ENCODE measurements at places on chromosomes 16 and 17.

- no peak for DNase-seq
Observed at GRCh38 chr16:23101012-23101550, 48.2 kb downstream of the USP31 start.

DNA sequence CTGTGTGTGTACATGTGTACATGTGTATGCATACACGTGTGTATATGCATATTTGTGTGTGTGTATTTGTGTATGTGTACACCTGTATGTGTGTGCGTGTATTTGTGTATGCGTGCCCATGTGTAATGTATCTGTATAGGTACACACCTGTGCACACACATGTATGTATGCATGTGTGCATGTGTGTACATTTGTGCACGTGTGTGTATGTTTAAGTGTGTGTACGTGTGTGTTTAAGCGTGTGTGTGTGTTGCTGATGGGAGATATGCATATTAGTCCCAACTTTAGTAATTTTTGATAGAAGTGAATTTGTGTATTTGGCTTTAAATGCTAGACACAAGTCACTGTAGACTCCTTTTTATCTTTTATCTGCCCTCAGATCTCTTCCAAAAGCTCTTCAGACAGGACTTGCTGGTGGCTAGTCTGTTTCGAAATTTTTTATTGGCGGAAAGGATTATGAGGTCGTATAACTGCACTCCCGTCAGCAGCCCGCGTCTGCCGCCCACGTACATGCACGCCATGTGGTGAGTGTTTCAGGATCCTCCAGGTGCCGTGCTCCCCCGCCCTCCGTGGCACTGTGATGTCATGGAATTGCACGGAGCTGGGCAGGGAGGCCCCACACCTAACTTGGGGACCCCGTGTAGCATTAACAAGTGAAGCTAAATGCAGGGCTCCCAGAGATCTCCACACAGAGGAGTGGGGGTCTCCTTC, 168.8 kb upstream of the CHMP6 start:
- DNase-seq = no peak

DNA sequence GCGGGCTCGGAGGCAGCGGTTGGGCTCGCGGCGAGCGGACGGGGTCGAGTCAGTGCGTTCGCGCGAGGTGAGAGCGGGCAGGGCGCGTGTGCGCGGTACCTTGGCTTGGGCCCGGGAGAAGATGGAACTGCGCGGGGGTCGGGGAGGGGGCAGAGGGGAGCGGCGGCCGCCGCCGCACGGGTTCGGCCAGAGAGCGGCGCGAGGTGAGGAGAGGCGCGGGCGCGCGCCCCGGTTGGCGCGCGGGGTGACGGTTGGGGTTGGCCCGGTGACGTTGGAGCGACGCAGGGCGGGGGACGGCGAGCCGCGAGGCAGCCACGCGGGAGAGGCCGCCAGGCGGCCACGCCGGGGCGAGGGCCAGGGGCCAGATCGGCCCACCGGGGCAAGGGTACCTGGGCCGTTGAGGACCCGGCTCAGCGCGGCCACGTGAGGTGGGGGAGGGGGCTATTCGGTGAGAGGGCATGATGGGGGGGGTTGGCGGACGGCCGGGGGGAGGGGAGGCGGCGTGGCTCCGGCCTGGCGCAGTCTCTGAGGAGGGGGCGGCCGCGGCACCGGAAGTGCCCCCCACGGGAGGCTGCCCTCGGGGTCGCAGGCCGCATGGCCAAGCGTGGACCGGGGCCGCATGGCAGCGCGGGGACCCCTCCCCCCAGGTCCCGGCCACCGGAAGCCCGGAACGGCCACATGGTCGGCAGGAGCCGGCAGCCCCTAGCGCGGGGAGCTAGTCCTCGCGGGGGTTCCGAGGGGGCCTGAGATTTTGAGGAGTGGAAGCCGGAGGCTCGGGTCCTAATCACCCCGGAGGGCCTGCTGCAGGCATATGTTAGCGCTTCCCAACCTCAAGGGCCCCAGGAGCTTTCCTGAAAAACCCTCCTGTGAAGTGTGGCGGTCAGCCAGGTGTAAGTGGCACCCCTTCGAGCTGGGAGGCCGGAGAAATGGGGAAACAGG, 527 bp downstream of the EIF5A start:
- DNase-seq = no peak

DNA sequence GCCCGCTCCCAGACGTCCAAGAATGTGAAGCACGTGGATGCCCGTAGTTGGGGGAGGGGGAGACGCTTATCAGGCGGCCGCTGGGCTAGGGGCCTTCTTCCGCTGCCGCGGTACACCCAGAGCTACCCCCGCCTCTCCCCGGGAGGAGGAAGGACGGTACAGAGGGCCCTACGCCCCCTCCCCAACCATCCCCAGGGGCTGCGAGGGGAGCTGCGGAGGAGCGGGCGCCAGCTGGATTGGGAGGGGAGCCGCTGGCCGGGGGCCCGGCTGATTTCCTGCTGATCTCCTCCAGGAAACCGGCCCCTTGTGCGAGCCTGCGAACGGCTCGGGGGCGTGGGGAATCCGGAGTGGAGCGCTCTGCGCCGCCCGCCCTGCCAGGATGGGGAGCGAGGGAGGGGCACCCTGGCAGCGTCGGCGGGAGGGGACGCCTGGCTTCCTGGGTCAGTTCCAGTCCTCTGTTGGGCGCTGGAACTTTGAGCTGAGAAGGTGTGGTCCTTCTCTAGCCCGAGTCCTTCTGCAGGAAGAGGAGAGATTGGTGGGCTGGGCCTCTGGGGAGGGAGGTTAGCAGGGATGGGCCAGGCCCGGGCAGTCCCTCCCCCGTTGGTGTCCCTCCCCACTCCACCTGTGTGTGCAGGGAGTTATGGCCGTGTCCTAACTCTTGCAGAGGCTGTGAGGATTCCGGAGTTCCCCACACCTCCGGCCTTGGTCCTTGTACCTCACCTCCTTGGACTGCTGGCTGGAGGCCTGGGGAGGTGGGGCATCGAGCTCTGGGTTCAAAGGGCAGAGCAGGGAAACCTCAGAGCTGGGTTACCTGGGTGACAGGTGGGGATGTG, 19.2 kb downstream of the GJD3 start:
- no peak for DNase-seq

GRCh38 chr16:16073001-16073545, 123.7 kb downstream of the ABCC1 start:
- DNase-seq = no peak

- no peak for DNase-seq
Observed at GRCh38 chr17:65027305-65027704, 29.2 kb downstream of the GNA13 start.

DNA sequence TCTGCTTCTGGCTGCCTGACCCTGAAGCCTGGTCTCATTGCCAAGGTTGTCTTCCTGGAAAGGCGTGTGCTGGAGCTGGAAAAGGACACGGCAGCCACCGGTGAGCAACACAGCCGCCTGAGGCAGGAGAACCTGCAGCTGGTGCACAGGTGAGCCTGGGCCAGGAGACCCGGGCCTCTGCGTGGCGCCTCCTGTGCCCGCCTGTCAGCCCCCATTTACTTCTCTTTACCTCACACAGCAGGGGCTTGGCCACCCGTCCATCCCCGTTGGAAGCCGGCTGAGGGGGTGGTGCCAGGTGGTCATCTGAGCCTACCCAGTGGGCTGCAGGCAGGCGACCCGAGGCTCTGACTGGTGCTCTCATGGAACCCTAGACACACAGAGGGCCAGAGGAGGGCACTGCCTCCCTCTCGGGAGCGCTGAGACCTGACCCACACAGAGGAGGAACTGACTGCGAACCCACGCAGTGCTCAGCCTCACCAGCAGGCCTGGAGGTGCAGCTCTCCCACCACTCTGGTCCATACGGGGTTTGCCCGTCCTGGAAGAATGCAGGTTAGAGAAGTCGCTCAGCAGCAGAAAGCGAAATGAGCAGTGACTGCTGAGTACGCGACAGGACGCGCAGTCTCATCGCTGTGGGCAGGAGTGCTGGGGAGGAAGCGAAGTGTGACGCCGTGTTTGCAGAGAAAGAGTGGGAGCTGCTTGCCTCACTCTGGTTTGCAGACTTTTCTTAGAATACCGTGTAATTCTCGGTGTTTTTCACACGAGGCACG, 21.9 kb upstream of the CAPN15 start:
- no peak for DNase-seq

GRCh38 chr17:11874756-11875155, 122.5 kb downstream of the ZNF18 start:
- DNase-seq = no peak

GRCh38 chr17:32810690-32811089, 66.2 kb downstream of the MYO1D start:
- no peak for DNase-seq

GRCh38 chr17:79186406-79186805, 111.8 kb downstream of the ENGASE start:
- DNase-seq = no peak

DNA sequence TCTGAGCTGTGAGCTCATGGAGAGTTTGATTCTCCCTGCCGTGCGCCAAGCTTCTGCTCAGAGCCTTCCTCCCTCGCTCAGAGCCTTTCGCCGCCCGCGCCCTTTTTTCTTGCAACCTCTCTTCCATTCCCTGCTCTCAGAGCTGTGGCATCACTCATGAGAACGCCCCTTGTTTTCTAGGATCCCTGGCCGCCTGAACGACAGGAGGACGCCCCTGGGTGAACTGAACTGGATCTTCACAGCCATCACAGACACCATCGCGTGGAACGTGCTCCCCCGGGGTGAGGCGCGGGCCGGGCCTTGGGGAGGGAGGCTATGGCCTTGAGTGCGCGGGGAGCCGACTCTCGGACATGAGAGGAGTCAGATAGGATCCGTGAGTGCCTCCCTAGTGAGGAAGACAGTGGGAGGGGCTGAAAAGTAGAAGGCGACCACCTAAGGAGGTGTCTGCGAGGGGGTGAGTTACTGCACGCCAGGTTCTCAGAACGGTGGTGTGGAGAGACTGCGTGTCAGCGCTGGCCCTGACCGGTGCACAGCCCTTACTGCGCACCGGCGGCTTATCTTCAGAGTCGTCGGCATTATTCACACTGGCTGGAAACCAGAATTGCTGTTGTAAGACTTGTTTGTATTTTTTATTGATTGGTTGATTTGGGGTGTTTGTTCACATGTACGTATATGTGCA, 169.5 kb upstream of the CHMP6 start:
- no peak for DNase-seq

DNA sequence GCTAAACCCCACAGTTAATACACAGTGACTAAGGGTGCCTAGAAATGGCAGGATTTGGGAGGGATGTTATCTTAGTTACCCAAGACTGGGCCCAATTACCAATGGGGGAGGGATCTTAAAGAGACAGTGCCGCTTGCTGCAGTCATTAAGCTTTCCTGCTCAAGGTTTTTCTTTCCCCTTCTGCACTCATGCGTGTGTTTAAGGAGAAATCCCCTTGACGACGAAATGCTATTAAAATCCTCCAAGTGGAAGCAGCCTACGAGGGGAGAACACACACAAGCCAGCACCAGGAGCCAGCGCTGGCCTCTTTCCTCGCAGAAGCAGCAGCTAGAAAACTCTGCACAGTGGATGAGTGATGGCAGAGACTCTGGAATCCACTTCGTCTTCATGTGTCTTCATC, 22.0 kb downstream of the SALL1 start:
- no peak for DNase-seq

DNA sequence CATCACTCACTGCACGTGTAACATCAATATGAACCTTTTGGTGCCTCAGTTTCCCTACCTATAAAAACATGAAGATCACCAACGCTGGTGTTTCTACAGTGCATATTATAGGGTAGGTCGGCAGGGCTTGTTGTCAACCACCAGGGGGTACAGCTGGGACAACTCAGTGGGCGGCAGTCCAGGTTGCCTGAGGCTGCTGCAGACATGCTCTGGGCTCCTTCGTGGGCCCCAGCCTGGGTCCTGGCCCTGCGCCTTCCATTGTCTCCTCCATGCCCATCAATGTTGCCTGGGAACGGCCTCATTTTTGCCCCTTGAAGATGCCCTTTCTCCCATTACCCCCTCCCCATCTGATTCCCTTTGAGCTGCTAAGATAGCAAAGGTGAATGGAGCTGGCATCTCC, 89.8 kb downstream of the GSG1L start:
- no peak for DNase-seq

- DNase-seq = no peak
Observed at GRCh38 chr17:58352596-58353388, 791 bp upstream of the SUPT4H1 start.

GRCh38 chr17:57562184-57562698, 182.9 kb downstream of the CCDC182 start:
- no peak for DNase-seq

DNA sequence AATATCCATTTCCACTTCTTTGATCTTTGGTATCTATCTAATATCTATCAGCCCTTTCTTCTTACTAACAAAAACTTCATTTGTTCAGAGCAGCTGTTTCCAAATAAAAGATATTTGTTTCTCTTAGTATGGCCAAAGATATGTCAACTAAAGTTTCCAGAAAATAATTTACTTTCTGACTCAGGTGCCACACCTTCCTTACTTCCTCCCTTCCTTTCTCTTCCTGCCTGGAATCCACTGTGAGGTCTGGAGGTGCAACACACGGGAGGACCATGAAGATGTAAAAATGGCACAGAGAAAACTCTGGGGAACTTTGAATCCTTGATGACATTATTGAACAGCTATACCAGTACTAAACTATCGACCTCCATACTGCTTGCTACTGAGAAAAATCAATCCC, 14.0 kb downstream of the MED13 start:
- DNase-seq = no peak

GRCh38 chr17:35808240-35808961, 883 bp upstream of the TAF15 start:
- DNase-seq = no peak

- DNase-seq = no peak
Observed at GRCh38 chr16:62625326-62625725, 589.1 kb upstream of the CDH8 start.
